ENCODE measurements at places on chromosomes 13 and 19. TPM values are rescaled to one million over a fixed set of nuclear protein-coding genes. Genes with fewer than 3 reads are reported as not detected.
A peak's percentile ranks its signal among the peaks of the same experiment; 100 is the strongest.

DNA sequence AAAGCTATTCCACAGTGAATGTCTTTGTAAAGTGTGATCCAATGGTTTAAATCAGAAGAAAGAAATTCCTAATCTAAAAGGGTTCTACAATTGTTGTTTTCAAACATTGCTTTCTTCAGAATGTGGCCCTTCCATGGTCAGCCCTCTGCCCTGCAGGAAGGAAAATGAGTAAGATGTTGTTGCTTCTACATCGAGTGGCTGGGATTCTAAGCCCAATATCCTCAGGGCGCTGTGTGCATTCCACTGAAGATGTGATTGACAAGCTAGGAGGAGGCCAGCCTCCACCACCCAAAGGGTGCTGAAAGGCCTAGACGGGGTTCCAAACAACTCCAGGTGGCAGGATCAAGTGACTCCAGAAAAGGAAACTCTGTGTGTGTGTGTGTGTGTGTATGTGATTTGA lies 316.9 kb upstream of the TSHZ3 start:
- DNase-seq = no peak

DNA sequence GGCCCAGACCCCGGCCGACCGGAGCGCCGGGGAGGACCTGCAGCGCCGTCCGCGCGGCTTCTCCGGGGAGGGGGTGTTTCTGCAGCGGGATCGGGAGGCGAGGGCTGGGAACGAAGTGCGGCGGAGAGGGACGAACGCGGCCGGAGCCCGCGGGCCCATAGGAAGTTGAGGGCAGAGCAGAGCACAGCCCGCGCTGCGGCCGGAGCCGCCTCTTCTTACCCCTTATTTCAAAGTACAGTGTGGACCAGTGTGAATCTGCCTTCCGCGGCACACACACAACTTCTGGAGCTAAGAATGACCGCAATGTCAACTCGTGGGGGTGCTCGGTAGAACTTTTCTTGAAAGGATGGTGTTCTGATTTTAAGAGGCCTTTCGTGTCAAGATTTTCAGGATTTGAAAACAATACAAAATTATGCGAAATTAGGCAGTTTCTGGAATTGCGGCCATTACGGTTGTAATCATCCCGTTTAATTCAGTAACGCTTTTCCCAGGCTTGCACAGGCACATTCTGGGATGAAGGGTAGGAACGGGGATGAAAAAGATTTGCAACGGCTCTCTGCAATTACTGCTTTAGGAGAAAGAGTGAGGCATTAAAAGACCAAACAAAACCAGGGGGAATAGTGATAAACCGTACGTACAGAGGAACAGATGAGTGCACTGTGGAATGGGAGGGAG lies 821 bp downstream of the TDRD3 start:
- DNase-seq = no peak

DNA sequence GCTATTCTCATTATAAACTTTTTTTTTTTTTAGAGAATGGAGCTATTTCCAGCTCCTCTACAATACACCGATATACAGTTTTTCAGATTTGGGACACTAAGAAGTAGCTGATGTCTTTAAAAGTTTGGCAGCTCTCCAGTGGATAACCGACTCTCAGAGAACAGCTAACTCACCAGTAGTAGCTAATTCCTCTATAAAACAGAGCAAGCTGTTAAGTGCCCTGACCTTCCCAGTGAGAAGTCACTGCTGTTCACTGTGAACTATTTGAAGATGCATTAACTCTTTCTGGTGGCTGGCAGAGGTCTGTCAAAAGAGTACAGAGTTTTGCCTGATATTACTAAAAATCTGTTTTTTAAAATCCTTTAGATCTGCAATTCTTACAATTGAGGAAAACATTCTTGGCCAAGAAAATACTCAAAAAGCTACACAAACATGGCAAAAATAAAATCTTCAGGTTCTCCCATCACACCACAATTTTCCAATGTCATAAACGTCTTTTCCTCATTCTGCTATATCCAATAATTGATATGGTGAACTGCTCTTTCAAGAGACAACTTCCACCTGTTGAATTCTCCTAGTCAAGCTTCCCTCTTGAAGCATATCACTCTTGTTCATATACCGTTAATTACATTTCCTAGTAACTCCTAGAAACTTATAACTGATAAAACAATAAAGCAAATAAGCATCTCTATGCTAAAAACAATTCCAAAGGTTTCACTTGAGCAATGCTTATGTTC lies 44.2 kb downstream of the TBC1D4 start:
- DNase-seq = no peak

DNA sequence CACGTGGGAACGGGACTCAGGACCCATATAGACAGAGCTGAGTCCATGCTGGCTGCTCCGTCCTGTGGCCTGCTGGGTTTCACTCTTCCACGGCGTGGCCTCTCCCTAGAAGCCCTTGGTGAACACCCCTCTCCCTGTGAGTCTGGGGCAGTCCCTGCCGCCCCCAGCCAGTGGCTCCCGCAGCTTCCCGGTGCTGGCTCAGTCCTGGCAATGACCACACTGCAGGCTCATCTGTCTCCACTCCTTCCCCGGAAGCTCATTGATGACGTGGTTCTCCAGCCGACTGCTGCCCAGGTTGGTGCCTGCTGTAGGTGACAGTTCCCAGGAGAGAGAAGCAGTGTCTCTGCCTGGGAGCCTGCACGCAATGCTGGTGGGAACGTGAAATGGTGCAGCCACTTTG lies 2.1 kb upstream of the TEX29 start:
- no peak for DNase-seq

DNA sequence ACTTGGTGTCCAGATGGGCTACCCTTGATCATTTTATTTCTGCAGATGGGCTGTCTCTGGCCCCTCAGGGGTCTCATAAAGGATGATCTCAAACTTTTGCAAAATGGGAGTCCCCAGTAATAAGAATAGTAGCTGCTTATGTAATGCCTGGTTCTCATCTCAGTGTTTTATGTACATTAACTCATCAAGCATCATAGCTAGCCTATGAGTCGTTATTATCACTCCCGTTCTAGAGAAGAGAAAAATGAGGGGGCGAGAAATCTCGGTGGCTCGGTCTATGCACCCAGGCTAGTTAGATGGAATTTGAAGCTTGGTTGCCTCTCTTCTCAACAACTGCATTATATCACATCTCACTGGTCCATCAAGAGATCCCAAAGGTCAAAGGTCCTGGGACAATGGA lies 3.4 kb downstream of the CACNG6 start:
- no peak for DNase-seq

DNA sequence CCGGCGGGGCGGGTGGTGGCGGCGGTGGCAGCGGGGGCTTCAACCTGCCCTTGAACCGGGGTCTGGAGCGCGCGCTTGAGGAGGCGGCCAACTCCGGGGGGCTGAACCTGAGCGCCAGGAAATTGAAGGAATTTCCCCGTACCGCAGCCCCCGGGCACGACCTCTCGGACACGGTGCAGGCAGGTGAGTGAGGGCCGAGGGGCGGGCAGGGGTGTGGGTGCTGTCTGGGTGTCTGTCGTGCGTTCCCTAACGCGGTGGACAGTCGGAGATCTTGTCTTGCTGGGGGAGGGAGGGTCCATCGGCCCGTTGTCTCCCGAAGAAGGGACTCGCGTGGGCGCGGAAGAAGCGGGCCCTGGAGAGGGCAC lies 533 bp downstream of the LRCH1 start:
- DNase-seq = peak; percentile 36

DNA sequence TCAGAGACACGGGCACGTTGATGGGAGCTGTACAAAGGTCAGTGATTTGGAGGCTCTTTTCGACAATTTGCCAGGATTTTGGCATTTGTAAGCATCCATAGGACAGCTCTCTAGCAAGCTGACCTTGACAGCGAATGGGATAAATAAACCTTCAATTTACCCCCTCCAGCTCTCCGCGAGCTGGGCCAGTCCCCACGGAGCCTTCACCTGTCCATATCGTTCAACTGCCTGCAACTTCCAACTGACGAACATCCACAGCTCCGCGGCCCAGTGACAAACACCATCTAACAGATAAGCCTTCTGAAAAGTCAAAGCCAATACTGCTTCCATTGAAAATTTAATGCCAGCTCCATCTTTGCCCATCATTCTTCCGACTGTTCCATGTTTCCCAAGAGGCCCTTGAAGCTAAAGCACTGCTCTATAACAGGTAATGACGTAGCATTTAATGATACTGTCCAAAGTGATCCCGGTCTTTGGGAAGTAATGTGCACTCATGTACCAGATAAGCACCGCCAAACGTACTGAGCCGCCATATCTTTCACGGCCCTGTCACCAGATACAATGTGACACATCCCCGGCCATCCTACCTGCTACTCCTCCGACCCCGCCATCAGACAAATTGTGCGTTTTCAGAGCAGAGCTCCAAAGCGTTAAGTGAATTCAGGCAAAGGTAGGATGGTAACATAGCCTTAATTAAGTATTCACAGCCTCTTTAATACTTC lies 365.3 kb upstream of the ZNF507 start:
- DNase-seq = no peak

DNA sequence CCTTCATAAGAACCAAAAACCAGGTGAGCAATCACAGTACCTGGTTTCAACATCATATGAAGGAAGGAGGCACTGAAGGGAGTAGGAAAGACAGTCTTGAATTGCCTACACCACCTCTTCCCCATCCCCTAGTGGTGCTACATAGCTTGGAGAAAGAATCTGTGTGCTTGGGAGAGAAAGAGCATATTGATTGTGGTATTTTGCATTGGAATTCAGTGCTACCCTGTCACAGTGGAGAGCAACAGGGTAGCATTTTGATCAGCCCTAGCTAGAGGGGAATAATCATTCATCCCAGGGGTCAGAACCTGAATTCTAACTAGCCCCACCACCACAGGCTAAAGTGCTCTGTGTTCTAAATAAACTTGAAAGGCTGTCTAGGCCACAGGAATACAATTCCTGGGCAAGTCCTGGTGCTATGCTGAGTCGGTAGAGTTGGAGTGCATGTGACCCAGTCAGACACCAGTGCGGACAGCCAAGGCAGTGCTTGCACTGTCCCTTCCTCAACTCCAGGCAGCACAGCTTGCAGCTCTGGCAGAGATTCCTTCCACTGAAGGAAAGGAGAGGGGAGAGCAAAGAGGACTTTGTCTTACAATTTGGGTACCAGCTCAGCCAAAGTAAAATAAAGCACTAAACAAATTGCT lies 158.7 kb downstream of the VWA8 start:
- no peak for DNase-seq

DNA sequence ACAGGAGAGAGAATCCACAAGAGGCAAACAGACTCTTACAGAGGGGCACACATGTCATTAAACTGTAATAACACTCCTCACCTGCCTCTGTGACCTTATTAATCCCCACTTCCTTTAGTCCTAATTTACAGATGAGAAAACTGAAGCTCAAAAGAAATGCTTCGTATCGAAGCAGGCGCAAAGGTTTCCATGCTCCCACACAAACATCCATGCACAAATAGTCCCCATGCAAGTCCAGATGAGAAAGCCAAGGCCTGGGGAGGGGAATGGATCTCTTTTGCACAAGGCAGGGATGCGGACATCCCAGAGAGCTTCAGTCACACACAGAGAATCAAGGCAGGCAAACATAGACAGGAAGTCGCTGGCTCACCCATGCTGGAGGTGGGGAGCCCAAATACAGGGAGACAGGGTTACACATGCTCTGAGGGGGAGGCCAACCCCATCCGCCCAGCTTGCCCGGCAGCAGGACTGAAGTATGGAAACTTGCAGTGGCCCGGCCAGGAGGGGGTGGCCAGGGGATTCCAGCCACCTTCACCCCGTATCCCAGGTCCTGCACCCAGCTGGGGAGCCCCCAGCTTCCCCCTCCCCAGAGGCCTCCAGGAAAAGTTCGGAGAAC lies 468 bp downstream of the S1PR5 start:
- no peak for DNase-seq

- DNase-seq = peak; percentile 70
Measured at GRCh38 chr19:49987159-49987698, 26.3 kb upstream of the SIGLEC11 start.

DNA sequence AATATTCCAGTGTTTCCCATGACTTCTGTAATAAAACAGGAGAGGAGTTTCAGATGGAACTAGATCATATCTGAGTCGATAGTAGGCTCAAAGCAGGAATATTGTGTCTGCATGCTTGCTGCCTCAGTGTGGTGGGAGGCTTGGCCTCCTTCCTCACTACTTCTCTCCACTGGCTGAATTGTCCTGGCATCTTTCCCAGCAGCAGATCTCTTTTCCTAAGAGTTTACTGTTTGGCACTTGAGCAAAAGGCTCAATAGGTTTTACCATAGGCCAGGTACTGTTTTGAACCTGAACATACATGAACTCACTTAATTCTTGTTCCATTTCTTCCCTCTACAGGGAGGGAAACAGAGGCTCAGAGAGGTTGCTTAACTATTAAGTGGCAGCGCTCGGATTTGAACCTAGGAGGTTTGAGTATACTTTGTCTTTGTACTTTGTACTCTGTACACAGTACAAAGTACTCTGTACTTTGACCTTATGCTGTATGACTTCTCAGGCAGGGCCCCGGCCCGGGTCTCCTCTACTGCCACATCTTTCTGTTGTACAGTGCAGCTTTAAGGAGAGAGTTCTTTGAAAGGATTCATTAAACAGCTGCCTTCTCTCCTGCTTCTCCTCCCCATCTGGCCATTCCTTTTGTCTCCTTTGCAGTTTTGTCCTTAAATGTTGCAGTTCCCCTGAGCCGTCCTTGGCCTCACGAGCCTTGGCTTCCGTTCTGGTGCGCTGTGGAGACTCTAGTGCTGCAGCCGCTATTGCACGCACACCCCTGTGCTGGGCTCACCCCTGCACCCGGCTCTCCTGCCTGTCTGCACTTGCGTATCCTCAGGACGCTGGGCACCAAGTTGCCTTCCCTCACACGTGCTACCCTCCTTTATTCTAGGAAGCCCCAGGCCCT lies 8.1 kb downstream of the B3GLCT start:
- no peak for DNase-seq

DNA sequence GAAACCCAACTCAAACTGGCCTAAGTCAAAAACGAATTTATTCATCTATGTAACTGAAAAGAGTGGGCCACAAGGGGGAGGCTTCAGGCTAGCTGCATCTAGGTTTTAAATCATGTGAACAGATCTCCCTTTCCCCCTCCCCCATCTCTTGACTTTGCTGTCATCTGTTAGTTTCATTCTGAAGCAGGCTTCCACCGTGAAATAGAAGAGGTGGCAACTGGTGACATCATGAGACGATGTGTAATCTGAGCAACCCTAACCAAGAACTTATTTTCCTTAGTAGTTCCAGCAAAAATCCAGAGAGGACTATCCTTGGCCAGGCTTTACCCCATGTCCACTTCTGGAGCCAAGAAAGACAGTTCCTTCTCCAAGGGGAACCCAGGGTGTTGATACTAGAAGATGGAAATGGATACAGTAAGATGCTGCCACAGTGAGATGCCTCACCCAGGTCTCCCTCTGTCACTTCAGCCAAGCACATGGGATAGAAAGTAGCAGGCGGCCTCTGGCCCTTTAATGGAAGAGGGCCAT lies 9.4 kb downstream of the SAMD4B start:
- peak; percentile 57 for DNase-seq

Gene LGALS7
- not detected for polyA plus RNA-seq

Gene SELENOV
- not detected for polyA plus RNA-seq

Gene USHBP1
- 0.11 TPM for polyA plus RNA-seq

Gene DEDD2
- 43.0 TPM for polyA plus RNA-seq

Gene SPRYD7
- polyA plus RNA-seq = 7.6 TPM

Gene PLIN5
- 0.85 TPM for polyA plus RNA-seq

Gene C19orf33
- 3.2 TPM for polyA plus RNA-seq

Gene PGLYRP1
- polyA plus RNA-seq = not detected

Gene NLRP5
- 0.07 TPM for polyA plus RNA-seq

Data from K562 (cell line).